ENCODE measurements at places on chromosomes 1 and 21. TPM values are rescaled to one million over a fixed set of nuclear protein-coding genes. Genes with fewer than 3 reads are reported as not detected.

The SAMSN1 gene
- 3.0 TPM for total RNA-seq

- no peak for DNase-seq
Measured at GRCh38 chr1:223831755-223832636, 13.8 kb downstream of the TP53BP2 start.

The PADI2 gene
- total RNA-seq: 0.20 TPM

DNA sequence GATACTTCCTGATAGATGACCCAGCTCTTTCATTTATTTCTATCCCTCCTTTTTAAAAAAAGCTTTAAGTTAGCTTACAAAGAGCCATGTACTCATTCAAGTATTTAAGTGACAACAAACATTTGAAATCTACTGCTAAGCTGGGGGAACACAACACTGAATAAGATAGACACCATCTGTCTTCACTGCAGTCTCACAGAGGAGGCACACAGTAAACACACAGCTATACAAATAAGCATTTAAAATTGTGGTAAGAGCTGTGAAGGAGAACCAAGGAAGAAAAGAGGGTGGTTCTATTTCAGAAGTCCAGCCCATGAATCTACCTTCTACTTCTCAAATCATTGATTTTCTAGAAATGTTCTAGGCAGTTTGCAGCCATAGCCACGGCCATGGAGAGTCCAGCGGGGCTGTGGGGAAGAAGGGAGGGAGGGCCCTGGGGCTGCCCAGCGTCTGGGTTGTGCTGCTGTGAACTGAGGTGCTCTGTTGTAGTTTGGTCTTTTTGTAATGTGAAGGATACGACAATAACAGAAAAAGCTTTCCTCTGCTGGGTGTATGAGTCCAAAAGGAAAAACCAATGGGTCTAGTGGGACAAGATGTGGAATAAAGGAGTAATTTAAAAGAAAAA lies 28.2 kb downstream of the PRDM2 start:
- DNase-seq: no peak

DNA sequence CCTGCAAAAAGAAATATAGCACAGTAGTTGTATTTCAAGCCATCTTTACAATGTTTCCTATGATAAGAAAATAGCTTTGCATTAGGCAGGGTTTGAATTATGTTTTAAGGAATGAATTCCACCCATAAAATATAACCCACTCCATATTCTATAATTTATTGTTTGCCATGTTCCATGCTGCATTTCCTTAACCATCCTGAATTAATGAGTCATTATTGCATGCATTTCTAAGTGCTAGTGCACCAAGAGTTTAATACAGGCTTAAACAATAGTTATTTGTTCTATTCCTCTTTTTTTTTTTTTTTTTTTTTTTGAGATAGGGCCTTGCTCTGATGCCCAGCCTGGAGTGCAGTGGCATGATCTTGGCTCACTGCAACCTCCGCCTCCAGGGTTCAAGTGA lies 45.2 kb downstream of the MIGA1 start:
- DNase-seq: no peak

GRCh38 chr21:34671462-34671861 lies 2.7 kb downstream of the CLIC6 start:
- DNase-seq: no peak

The KCNN3 gene
- total RNA-seq: 0.31 TPM

The SLC35E2B gene
- 19.9 TPM for total RNA-seq

The DHX9 gene
- 36.5 TPM for total RNA-seq

The DPT gene
- total RNA-seq: 2.2 TPM

GRCh38 chr21:36135391-36136102 lies 668 bp downstream of the CBR3 start:
- DNase-seq: peak; percentile 50

GRCh38 chr1:205751036-205751651 lies 1.2 kb upstream of the NUCKS1 start:
- DNase-seq: no peak

DNA sequence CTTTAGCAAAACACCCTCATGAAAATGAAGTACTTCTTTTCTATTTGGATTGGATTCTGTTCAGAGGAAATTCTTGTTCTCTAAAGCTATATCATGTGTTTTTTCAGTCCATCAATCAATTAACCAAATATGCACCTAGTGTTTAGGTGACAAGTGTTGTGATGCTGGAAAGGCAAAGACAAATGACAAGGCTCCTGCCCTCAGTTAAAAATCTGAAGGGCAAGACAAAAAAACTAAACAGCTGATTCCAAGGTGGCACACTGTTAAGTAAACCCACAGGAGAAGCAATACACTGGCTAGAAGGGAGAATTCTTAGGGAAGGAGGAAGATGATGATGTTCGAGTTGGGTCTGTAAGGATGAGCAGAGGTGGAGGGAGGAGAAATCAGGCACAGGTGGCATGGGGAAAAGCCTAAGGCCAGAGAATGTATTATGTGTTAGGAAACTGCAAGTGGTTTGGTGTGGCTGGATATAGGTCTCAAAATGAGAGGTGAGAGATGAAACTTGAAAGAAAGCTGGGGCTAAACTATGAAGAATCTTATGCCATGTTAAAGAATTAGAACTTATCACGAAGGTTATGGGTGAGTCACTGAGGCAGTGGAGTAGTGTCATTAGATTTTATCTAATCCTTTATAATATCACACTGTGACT lies 51.8 kb upstream of the GFI1 start:
- DNase-seq: no peak

- DNase-seq: no peak
Measured at GRCh38 chr1:212727386-212728181, 27.9 kb upstream of the BATF3 start.

GRCh38 chr1:152906023-152906565 lies 2.3 kb upstream of the IVL start:
- no peak for DNase-seq

The PLA2G2C gene
- not detected for total RNA-seq

The RSPH1 gene
- total RNA-seq: 0.55 TPM

- DNase-seq: no peak
Measured at GRCh38 chr1:12620488-12620865, 2.5 kb upstream of the DHRS3 start.

- DNase-seq: no peak
Measured at GRCh38 chr1:68429233-68429808, 20.4 kb downstream of the RPE65 start.

DNA sequence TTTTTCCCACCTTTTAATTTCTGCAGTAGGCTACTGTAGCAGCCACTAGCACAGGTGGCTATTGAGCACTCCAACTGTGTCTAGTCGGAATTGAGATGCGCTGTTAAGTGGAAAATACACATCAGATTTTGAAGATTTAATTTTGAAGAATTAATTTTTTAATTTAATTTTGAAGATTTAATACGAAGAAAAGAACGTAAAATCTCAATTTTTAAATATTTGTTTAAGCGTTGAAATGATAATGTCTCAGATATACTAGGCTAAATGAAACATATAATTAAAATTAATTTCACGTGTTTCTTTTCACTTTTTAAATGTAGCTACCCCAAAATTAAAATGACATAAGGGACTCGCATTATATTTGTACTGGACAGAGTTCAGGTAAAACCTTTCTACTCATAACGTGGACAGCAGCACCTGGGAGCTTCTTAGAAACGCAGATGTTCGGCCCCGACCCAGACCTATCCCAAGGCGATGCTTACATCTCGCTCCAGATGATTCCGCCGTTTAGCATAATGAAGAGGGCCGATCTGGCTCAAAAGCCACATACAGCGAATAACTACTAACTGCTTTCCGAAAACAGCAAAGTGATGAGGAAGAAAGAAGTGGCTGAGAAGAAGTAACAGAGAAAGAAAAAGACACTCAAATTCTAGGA lies 717 bp downstream of the CRYZL1 start:
- no peak for DNase-seq

DNA sequence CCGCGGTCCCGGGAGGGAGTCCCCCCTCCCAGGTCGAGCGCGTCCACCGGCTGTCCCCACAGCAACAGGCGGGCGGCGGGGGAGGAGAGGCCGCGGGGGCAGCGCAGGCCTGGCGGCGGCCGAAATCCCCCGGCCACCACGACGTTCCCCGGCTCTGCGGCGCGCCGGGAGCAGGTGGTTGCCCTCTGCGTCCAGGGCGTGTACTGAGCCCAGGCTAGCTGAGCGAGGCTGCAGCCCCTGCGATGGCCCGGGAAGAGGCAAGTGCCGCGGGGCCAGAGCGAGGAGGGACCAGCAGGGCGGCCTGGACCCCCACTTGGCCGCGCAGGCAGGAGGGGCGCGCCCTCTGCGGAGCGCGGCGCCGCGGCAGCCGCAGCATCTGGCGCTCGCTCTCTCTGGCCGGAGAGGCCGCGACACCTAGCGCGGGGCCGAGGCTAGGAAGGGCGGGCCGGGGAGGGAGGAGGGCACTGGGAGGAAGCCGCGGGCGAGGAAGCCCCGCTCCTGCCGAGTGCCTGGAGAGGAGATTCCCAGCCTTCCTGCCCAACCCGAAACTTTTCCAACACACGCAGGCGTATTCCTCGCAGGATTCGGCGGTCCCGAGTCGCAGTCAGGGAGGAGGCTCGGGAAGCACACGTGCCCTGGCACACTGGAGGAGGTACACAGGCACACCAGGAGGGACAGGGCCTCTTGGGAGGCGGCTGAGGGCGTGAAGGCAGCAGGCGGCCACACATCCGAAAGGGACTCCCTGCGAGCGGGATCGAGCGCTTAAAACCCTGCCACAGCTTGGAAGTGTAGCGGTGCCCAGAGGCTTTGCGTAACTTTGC lies 4.9 kb upstream of the PROX1 start:
- DNase-seq: peak; percentile 78

The NRAS gene
- total RNA-seq: 24.5 TPM

DNA sequence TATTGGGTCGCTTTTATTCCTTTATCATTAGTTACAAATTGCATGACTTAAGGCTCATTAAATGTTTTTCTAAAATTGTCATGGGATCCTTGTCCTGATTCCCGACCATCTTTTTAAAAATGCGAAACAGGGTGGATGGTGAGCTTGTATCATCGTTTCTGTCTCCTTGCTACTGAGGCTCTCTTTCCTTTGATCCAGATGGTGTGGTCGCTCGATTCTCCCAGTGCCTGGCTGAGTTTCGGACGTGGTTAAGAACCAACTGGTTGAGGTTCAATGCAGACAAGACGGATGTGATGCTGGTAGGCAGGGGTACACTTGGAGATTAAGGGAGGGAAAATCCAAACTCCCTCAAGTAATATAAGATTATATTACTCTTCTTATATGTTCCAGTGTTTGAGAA lies 1.2 kb downstream of the MIER1 start:
- no peak for DNase-seq

DNA sequence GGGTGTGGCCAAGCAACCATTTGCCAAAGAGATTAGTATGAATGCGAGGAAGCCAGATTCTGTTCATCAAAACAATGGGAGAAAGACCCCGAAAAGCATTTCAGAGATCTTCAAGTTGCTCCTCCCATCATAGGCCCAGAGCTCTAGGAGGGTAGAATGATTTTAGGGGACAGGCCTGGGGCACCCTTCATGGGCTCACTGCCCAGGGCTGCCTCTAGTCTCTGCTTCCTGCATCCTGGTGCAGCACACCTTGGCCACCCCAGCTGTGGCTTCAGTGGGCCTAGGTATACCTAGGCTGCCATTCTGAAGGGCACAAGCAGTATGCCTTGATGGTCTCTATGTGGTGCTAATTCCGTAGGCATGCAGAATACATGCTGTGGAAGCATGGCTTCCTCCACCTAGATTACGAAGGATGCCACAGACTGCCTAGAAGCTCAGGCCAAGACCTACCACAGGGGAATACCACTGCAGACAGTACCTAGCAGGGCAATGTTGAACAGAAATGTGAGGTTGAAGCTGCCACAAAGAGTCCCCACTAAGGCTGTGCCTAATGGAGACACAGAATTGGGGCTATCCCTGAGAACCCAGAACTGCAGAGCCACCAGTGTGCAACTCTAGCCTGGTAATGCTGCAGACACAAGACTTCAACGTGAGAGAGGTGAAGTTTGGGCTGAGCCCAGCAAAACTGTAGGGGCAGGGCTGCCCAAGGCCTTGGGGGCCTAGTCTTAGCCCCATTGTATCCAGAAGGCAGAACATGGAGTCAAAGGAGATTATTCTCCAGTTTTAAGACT lies 158.8 kb downstream of the CLIC6 start:
- DNase-seq: no peak

The PLA2G2A gene
- 109 TPM for total RNA-seq

- no peak for DNase-seq
Measured at GRCh38 chr1:45622524-45623394, 1.1 kb downstream of the CCDC17 start.

Data from right lobe of liver (tissue), 6 donors.